WTC11 (cell line): ENCODE measurements at places on chromosomes 6 and 20. TPM values are rescaled to one million over a fixed set of nuclear protein-coding genes. Genes with fewer than 3 reads are reported as not detected.

The CLDN20 gene
- not detected in 3 replicates for total RNA-seq

The ZSCAN31 gene
- 6.6 to 9.1 TPM (median 7.4 TPM) in 3 replicates for total RNA-seq

The FNDC11 gene
- 3.4 to 3.8 TPM (median 3.6 TPM) in 3 replicates for total RNA-seq

The PPIL4 gene
- 24.8 to 28.1 TPM (median 27.7 TPM) in 3 replicates for total RNA-seq

The SPAG4 gene
- 3.5 to 8.6 TPM (median 8.4 TPM) in 3 replicates for total RNA-seq

The WFDC5 gene
- not detected in 3 replicates for total RNA-seq

The KCNG1 gene
- total RNA-seq, result 31.2 to 34.6 TPM (median 31.6 TPM) in 3 replicates

- H3K27me3 ChIP-seq, result no peaks in the 10 kb centered on the region
- no peak for DNase-seq
- no peaks in the 10 kb centered on the region for H3K4me1 ChIP-seq
- H3K27ac ChIP-seq, result no peak overlapping the region
Observed at GRCh38 chr6:164859816-164860215, 449.6 kb downstream of the C6orf118 start.

DNA sequence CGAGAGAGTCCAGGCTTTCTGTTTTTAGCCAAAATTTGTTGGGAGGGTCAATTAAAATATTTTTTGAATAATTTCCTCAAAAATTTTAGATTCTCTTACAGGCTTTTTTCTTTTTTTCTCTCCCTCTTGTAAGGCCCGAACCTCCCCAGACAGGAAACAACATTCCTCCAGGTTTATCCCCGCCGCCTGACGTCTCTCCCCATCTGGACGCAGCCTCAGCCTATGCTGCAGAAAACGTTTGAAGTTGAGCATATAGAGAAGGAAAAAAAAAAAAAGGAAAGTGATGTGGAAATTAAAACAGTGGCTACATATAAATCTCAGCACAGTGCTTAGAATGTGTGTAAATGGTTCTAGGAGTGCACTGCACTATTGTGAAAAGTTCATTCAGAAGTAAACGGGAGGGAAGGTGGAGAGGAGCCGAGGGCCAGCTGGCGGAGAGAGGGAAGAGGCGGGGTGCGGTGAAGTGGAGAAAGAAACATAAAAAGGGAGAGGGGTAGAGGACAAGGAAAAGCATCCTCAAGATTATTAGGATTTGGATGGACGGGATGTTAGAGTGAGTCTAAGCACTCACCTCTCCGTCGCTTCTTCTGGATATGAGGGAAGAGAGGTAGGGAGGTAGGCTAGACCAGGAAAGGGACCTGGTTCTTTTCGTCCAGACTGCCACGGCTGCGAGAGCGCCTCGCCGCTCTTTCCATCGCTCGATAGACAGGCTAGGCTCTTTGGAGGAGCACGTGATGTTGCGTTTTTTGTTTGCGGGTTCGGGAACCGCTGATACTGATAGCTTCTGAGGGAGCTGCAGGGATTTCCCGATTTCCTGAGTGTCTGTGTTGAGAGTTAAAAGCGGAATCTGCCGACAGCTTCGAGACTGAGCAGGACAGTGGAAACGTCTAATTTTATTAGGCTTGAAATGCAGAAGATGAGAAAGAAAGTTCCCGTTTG lies 98.7 kb downstream of the TRIM27 start:
- DNase-seq, result no peak
- H3K36me3 ChIP-seq, result no peaks in the 10 kb centered on the region
- no peak overlapping the region for H3K27ac ChIP-seq
- peaks cover 16% of the 10 kb centered on the region for H3K4me1 ChIP-seq

GRCh38 chr6:53238311-53238710 lies 89.7 kb upstream of the GCM1 start:
- no peak overlapping the region for H3K27ac ChIP-seq
- no peaks in the 10 kb centered on the region for H3K36me3 ChIP-seq
- H3K4me1 ChIP-seq, result no peaks in the 10 kb centered on the region
- H3K4me3 ChIP-seq, result no peak overlapping the region
- no peak for DNase-seq

DNA sequence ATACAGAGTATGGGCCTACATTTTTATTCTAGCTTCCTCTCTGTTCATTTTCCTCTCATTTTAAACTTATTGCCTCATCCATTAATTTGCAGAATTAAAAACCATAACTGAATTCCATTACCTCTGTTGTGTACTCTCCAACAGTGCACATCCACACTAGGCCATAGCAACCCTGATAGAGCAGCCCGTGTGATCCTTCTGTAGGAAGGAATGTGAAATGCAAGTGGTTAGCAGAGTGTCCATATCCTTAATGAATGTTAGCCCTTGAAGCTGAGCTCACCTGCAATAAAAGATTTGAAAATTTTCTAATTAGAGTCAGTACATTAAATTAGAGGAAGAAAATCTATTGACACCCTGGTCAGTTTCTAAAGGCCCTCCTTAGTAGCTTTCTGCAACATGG lies 6.5 kb upstream of the GRIK2 start:
- H3K4me1 ChIP-seq, result peaks cover 6% of the 10 kb centered on the region
- H3K27me3 ChIP-seq, result peaks cover 22% of the 10 kb centered on the region
- no peak overlapping the region for H3K27ac ChIP-seq
- DNase-seq, result no peak
- no peak overlapping the region for H3K4me3 ChIP-seq

GRCh38 chr6:107699254-107699653 lies 124.9 kb downstream of the SCML4 start:
- DNase-seq, result no peak
- H3K4me1 ChIP-seq, result peaks cover 36% of the 10 kb centered on the region
- peaks cover 3% of the 10 kb centered on the region; the same call in 1 of the 2 replicates for H3K36me3 ChIP-seq

- no peak for DNase-seq
- peak overlapping the region; percentile 21; the same call in 1 of the 2 replicates for H3K27ac ChIP-seq
- peaks cover 3% of the 10 kb centered on the region; the same call in 1 of the 2 replicates for H3K36me3 ChIP-seq
- H3K4me1 ChIP-seq, result peaks cover 39% of the 10 kb centered on the region
- H3K27me3 ChIP-seq, result no peaks in the 10 kb centered on the region
- H3K4me3 ChIP-seq, result no peak overlapping the region
Observed at GRCh38 chr6:107579456-107580056, 89.6 kb downstream of the SOBP start.

GRCh38 chr20:25073544-25073943 lies 8.4 kb downstream of the VSX1 start:
- H3K4me1 ChIP-seq, result peaks cover 19% of the 10 kb centered on the region
- no peaks in the 10 kb centered on the region for H3K36me3 ChIP-seq
- H3K4me3 ChIP-seq, result no peak overlapping the region

DNA sequence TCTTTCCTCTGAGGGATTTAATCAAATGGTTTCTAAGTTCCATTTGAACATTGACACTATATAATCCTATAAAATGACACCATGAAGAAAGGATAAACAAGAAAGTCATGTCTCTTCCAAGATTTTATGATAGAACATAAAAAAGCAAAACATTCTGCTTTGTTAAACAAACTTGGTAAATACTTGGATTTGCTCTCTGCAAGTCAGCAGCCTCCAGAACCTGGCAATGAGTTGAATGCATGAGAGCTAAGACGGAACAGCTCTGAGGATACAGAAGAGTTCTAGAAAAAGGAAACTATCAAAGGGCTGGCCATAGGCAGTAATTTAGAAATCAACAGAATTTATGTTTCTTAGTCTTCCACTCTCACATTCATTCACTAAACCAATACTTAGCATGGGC lies 656.0 kb upstream of the ID4 start:
- no peak for DNase-seq
- peaks cover 3% of the 10 kb centered on the region for H3K4me1 ChIP-seq
- H3K36me3 ChIP-seq, result peaks cover 13% of the 10 kb centered on the region
- no peak overlapping the region for H3K27ac ChIP-seq
- no peak overlapping the region for H3K4me3 ChIP-seq

GRCh38 chr6:113524826-113525225 lies 332.3 kb upstream of the MARCKS start:
- no peaks in the 10 kb centered on the region for H3K36me3 ChIP-seq
- H3K27ac ChIP-seq, result no peak overlapping the region
- H3K4me3 ChIP-seq, result no peak overlapping the region
- no peak for DNase-seq
- no peaks in the 10 kb centered on the region for H3K4me1 ChIP-seq
- H3K27me3 ChIP-seq, result no peaks in the 10 kb centered on the region

DNA sequence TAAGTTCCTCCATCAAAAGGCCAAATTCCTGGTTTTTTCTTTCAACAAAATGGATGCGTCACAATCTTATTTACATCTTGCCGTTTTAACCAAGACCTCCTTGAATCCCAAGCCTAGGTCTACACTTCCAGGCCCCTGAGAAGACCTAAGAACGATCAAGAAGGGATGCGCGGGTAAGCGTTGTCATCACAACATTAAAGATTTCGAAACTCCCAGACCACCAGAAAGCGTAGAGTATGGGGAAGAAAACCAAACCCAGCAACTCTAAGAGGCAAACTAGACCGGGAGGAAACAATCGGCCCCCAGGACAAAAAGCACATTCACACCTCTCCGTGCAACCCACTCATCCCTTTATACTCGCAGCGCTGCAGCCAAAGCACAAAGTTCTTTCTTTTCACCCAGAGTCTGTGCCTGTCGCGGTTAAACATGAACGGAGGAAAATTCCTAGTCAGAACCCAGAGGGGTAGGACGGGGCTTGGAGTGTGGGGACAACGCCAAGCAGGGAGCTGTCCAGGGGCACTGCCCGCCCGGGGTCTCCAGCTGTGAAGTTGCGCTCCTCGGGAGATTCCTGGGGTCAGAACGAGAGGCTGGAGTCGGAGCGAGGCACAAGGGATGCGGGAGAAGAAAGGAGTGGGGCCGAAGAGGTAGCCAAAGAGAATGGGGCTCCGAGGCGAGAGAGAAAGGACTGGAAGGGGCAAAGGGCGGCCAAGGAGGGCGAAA lies 725 bp downstream of the OSER1 start:
- H3K27me3 ChIP-seq, result no peaks in the 10 kb centered on the region
- H3K27ac ChIP-seq, result peak overlapping the region; percentile 100
- peaks cover 13% of the 10 kb centered on the region for H3K36me3 ChIP-seq
- peaks cover 42% of the 10 kb centered on the region for H3K4me1 ChIP-seq
- DNase-seq, result peak; percentile 47
- H3K4me3 ChIP-seq, result peak overlapping the region; percentile 100

GRCh38 chr6:65927141-65927540 lies 220.1 kb upstream of the EYS start:
- DNase-seq, result no peak
- H3K4me3 ChIP-seq, result no peak overlapping the region
- no peak overlapping the region for H3K27ac ChIP-seq
- 0 out of 2 replicates have a peak, but pooled peaks cover 11% of the 10 kb centered on the region for H3K4me1 ChIP-seq

DNA sequence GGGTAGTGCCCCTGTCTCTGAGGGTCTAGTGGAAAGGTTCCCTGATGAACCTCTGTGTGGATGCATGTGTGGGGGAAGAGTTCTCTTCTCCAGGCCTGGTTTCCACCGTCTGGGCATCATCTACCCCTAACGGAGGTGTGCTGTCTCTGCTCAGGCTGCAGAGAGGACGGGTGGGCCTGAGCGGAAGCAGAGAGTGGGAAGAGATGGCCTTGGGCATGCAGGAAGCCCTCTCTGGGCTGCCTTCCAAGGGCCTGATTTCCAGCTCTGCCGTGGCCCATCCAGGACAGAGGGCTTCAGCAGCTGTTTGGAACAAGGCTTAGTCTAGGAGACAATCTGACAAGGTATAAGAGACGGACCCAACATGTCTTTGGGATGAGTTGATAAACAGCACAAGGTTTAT lies 220.1 kb upstream of the DTNBP1 start:
- no peak overlapping the region for H3K4me3 ChIP-seq
- H3K27me3 ChIP-seq, result peaks cover 5% of the 10 kb centered on the region; the same call in 1 of the 2 replicates
- H3K36me3 ChIP-seq, result no peaks in the 10 kb centered on the region
- no peak overlapping the region for H3K27ac ChIP-seq

DNA sequence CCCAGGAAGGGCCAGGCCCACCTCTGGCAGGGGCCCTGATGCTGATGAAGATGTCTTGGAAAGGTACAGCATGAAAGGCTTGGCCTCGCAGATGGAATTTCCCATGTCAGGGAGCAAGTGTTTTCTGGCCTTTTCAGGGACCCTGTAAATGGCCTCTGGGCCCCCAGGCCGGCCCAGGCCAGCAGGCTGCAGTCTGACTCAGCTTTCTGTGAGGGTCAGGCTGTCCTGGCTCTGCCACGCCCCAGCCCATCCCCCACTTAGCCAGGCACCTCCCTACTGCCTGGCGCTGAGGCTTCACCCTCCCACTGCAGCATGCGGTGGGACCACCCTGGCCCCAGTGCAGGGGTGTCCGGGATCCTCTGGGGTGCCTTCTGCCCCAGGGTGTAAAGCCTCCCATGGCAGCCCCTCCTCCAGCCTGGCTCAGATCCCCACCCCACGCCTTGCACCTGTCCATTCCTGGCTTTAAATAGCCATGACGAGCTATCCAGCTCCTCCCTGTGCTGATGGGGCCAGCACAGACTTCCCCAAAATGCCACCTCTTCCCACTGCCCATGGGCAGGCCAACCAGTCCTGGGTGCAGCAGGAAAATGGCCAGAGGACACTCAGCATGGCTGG lies 35.6 kb upstream of the GATA5 start:
- H3K27ac ChIP-seq, result no peak overlapping the region
- no peaks in the 10 kb centered on the region for H3K27me3 ChIP-seq
- H3K36me3 ChIP-seq, result no peaks in the 10 kb centered on the region

DNA sequence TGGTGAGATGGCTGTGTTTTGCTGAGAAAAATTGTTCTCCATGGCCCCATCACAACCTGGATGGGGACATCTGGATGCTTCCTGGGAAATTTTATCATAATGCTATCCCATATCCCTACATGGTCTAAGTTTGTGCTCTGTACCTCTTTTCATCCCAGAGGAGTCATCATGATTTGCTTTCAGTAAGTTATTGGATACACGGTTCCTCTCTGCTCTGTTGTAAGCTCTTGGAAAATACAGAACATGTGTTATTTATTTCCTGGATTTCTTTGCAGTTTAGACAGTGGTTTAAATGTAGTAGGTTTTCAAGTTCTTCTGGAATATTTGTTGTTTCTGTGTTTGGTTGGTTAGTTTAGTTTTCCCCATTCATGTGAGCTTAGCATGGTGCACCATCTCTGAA lies 129.2 kb upstream of the ECI2 start:
- peaks cover 3% of the 10 kb centered on the region for H3K4me1 ChIP-seq
- H3K4me3 ChIP-seq, result no peak overlapping the region
- H3K36me3 ChIP-seq, result no peaks in the 10 kb centered on the region
